ENCODE measurements at places on chromosomes 16 and 17.

DNA sequence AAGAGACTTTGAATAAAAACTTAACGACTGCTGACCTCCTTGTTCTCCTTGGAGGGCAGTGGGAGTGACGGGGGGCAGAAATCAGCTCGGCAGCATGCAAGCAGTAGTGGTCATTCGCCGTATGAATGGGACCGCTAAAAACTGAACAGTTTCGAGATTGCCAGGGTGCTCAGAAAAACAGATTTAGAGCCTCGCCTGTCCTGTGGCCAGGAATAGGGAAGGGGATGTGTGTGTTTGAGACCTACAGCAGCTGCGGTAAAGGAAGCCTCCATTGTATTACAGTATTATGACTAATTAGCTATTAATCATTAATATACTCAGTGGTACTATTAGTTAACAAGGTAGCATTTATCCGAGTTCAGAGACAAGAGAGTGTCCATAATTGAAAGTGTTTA is 670 bp upstream of the ZNF652 start:
- DNase-seq: no peak

DNA sequence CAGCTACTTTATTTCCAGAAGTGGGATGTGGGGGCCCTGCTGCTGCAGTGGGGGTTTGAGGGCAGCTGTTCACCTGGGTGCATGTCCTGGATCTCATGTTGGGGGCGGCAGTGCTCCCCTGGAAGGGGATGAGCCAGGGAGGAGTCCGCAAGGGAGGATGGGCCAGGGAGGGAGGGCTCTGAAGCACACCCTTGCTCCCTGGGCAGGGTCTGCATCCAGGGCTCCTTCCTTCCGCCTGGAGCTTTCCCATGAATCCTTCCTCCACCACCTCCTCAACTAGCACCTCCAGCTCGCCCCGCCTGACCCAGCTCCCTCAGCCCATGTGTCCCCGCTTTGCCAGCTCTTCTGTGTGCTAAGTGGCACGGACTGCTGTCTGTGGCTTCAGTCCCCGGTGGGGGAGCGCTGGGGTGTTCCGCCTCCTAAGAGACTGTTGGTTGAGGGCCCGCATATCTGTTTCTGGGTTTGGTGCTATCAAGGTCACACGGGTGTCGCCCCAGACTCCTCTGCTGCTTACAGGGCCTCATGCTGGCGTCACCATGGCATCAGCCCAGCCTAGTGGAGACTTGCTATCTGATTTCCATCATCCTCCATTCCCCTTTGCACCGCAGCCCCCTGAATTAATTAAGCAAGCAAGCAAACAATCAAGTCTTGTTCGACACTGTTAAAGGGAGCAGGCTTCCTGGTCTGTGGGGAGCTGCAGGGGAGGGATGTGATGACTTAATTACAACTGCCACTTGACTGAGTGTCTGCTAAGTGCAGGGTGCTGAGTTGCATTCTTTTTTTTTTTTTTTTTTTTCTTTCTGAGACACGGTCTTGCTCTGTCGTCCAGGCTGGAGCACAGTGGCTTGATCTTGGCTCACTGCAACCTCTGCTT is 71.8 kb downstream of the PRKCA start:
- no peak for DNase-seq

DNA sequence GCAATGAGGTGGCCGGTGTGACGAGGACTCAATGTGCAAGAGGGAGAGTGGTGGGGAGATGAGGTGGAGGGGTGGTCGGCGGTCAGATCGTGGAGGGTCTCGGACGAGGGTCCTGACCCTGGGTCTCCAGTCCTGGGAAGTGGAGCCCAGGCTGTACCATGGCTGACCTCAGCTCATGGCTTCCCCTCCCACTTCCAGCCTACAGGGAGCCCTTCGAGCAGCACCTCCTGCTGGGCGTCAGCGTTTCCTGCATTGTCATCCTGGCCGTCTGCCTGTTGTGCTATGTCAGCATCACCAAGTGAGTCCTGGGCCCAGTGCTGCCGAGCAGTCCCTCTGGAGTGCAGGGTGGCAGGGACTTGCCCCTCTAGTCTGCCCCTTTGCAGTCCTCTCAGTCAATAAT is 41.8 kb downstream of the IL4R start:
- peak; percentile 29 for DNase-seq

DNA sequence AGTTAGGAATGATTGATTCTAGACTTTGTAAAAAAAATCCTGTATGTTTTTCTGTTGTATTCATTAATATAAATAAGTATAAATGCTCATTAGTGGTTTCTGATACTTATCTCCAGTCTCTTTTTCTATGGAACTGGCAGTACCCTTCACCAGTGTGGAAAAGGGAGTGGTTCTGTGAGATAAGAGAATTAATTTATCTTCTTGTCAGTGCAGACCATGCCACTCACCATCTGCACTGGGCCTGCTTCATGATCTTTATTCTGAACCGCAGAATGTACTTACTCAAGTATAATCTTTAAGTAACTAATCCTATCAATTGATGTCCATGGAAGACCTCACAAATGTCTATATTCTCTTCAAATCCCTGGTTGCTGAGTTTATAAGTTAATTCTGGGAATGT is 836.1 kb upstream of the CDH8 start:
- DNase-seq: no peak

- DNase-seq: no peak
These were observed 2.0 kb downstream of the MAF start for GRCh38 chr16:79598348-79599181.

- no peak for DNase-seq
These were observed 46.1 kb upstream of the NLK start for GRCh38 chr17:27996202-27997043.

GRCh38 chr16:86895606-86896005 is 317.3 kb downstream of the FOXL1 start:
- DNase-seq: no peak

- no peak for DNase-seq
These were observed 24.0 kb downstream of the ZNF750 start for GRCh38 chr17:82815790-82816305.
